Naive thymus-derived CD8-positive, alpha-beta T cell (primary cell): ENCODE measurements at places on chromosomes 2 and 18.

GRCh38 chr18:79964330-79965118, at the start of gene HSBP1L1:
HSBP1L1 (plus strand) TSS chr18:79964643; CDS start chr18:79964736, 93 bp downstream.
- peak within 1 kb of the TSS; percentile 96 for H3K27ac ChIP-seq
- H3K27me3 ChIP-seq = no peaks in the 10 kb centered on the region
- peaks cover 12% of the 10 kb centered on the region for H3K36me3 ChIP-seq
- peaks cover 38% of the 10 kb centered on the region for H3K4me1 ChIP-seq

- no peak overlapping the region for H3K4me3 ChIP-seq
- no peak overlapping the region for H3K27ac ChIP-seq
- H3K36me3 ChIP-seq = peaks cover 34% of the 10 kb centered on the region
- peaks cover 5% of the 10 kb centered on the region for H3K4me1 ChIP-seq
- no peak for DNase-seq
Measured at GRCh38 chr2:86480105-86480504, 38.9 kb downstream of the KDM3A start.

DNA sequence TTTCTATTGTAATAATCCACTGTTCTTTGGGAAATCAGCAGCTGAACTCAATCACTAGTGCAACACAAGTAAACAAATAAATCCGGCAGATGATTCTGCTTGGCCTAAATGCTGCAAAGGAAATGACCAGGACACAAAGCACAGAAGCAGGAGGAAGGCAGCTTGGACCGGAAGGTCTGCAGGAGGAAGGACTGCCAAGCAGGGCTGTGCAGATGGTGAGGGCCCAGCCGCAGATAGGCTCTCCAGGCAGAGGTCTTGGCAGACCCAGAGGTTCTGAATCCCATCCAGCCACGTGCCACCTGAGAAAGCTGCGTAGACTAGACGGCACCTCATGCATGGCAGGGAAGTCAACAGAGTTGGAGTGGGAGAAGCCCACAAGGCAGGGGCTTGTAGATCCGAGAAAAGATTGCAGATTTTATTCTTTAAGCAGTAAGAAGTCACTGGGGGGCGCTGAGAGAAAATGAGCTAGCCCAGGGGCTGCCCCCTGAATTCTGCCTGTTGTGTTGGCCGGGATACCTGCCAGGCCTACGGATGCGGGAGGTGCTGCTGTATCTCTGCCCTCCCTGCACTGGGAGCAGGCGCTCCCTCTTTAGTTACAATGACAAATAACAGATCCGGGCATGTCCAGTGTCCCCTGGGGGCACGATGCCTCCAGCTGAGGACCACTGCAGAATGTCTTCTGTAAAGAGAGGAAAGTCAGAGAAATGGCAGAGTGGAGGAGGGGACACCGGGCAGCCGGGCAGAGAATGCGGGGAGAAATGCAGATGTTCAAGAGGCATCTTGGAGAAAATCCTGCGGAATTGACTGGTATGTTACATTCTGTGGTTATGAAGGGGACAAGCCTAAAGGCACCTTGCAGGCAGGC, 153.5 kb downstream of the PXDN start:
- H3K27ac ChIP-seq = no peak overlapping the region
- no peak overlapping the region for H3K4me3 ChIP-seq
- H3K4me1 ChIP-seq = peaks cover 2% of the 10 kb centered on the region
- no peak for DNase-seq
- H3K27me3 ChIP-seq = peaks cover 11% of the 10 kb centered on the region
- H3K36me3 ChIP-seq = no peaks in the 10 kb centered on the region

DNA sequence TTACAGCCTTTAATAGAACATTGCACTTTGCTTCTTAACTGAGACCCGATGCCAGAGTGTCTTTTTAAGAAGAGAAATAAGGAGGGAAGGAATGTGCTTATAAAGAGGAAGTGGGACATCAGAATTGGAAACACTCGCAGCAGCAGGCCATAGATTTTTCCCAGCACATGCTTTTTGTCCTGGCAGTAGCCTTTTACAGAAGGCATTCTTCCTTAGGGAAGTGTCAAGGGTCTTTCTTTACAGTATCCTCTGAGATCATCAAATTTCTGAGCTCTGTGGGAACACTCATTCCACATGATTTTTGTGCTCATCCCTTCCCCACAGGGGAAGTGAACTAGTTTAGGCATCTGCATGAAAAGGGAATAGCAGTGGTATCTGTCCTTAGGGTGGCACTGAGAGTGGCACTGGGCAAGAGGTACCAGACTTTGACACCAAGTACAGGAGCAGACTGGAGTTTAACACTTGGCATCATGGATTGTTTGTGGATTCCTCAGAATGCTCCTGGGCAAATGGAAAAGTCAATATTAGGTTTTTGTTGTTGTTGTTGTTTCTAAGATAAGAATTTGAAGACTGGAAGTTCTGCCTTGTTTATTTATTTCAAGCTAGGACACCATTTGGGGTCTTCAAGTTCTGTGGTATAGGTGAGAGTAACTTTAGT, 4.1 kb downstream of the MYO1B start:
- no peak for DNase-seq
- H3K4me1 ChIP-seq = no peaks in the 10 kb centered on the region
- no peaks in the 10 kb centered on the region for H3K36me3 ChIP-seq
- H3K27me3 ChIP-seq = peaks cover 1% of the 10 kb centered on the region

DNA sequence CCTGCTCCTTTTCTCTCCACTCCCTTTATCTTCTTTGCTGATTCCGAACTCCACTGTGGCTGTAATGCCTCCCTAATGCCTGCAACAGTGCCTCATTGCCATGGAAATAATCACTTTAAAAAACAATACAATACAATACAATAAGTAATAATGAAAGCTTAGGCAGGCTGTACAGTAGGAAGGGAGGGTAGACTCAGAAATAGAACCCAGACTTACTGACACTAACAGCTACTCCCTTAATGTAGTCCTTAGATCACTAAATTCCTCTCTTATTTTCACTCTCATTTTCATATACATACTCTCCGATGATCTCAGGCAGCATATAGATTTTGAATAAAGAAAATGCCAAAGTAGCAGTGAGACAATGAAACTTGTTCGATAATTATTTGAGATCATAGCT, 70.2 kb downstream of the DLGAP1 start:
- H3K4me1 ChIP-seq = no peaks in the 10 kb centered on the region
- H3K27me3 ChIP-seq = no peaks in the 10 kb centered on the region
- H3K36me3 ChIP-seq = no peaks in the 10 kb centered on the region
- no peak for DNase-seq

- no peaks in the 10 kb centered on the region for H3K27me3 ChIP-seq
- no peak for DNase-seq
Measured at GRCh38 chr2:109239720-109240119, 110.7 kb downstream of the SH3RF3 start.

DNA sequence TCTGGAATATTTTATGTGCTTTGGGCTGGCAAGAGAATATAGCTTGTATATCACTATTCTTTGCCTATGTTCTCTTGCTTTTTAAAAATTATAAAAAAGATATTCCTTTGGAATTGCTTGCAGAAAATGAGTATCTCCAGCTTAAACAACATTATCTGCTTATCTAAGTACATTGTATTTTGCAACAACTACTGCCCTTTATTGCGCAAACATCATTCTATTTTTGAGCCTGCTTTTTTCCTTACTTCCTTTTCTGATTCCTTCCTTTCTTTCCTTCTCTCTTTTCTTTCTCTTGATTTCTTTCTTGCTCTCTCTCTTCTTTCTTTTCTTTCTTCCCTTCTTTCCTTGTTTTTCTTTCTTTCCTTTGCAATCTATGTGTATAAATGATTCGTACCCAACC, 74.0 kb downstream of the UNC80 start:
- no peak overlapping the region for H3K4me3 ChIP-seq
- no peaks in the 10 kb centered on the region for H3K4me1 ChIP-seq
- H3K36me3 ChIP-seq = no peaks in the 10 kb centered on the region
- H3K27me3 ChIP-seq = peaks cover 4% of the 10 kb centered on the region

DNA sequence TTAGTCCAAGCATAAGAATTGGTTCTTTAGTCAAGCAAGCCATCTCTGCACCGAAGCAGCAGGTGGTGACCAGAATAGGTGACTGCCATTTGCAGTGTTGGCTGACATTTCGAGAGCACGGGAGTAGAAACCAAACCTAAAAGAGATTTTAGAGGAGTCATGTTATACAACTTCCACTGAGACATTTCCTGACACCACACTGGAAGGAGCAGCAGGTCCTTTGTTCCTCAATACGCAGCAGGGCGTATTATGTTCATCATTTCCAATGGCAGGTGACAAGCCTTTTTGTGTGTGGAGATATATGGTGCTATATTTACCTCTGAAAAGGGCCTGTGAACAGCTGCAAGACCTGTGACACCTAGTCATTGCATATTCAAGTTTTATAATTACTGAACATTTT, 418.8 kb upstream of the NETO1 start:
- H3K36me3 ChIP-seq = no peaks in the 10 kb centered on the region
- no peaks in the 10 kb centered on the region for H3K27me3 ChIP-seq
- H3K4me1 ChIP-seq = no peaks in the 10 kb centered on the region
- DNase-seq = no peak

DNA sequence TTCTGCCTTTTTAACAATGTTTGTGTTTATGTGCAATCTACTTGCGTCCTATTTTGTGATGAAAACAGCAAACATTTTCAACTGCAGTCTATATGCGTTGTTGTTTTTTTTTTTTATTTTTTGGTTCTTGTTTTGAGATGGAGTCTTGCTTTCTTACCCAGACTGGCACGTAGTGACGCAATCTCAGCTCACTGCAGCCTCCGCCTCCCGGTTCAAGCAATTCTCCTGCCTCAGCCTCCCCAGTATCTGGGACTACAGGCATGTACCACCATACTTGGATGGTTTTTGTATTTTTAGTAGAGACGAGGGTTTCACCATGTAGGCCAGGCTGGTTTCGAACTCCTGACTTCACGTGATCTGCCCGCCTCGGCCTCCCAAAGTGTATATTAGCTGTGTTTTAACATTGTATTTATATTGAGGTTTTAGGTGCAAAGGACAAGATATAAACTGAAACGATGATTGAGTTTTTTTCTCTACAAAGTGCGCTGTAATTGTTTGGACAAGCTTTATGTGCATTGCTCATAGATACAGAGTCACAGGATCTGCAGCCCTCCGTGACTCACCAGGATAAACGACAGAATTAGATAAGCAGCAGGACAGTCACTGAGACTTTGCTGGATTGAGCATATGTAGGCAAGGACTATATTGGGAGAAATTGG, 17.4 kb downstream of the CDH7 start:
- no peak overlapping the region for H3K4me3 ChIP-seq
- no peak overlapping the region for H3K27ac ChIP-seq
- H3K27me3 ChIP-seq = no peaks in the 10 kb centered on the region

GRCh38 chr18:62525608-62526007, 2.8 kb downstream of the ZCCHC2 start:
- H3K36me3 ChIP-seq = no peaks in the 10 kb centered on the region
- no peak for DNase-seq
- H3K4me1 ChIP-seq = peaks cover 60% of the 10 kb centered on the region
- no peaks in the 10 kb centered on the region for H3K27me3 ChIP-seq
- peak overlapping the region; percentile 97 for H3K27ac ChIP-seq
- peak overlapping the region; percentile 94 for H3K4me3 ChIP-seq

- H3K27me3 ChIP-seq = no peaks in the 10 kb centered on the region
- no peaks in the 10 kb centered on the region for H3K4me1 ChIP-seq
- no peak for DNase-seq
- H3K36me3 ChIP-seq = no peaks in the 10 kb centered on the region
Measured at GRCh38 chr2:133039531-133039930, 369.5 kb upstream of the LYPD1 start.

- H3K4me1 ChIP-seq = no peaks in the 10 kb centered on the region
- no peak overlapping the region for H3K27ac ChIP-seq
- H3K36me3 ChIP-seq = no peaks in the 10 kb centered on the region
- H3K4me3 ChIP-seq = no peak overlapping the region
Measured at GRCh38 chr18:79548986-79549637, 130.5 kb upstream of the CTDP1 start.
